Non-pigmented ciliary epithelial cell (primary cell): ENCODE measurements at places on chromosomes 3 and 15.

GRCh38 chr15:101193120-101193644, 58.7 kb downstream of the CHSY1 start:
- no peak for DNase-seq

- no peak for DNase-seq
Measured at GRCh38 chr15:71777216-71777943, 33.0 kb upstream of the NR2E3 start.

DNA sequence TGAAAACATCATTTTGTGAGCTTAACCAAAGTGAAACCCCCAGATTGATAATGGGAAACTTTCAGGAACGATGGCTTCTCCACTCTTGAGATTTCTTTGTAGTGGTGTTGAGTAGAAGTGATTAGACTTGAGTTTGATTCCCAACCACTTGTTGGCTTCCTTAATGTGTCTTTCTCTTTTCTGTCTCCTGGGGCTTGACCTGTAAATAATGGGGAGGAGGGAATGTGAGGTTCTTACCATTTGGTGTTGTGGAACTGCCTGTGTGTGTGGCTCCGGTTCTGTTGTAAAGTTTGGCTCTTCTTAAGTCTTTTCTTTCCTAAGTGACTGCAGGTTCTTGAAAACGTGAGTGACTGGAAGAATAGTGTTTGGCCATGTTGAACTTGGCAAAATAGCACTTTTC, 2.7 kb downstream of the CDV3 start:
- no peak for DNase-seq

DNA sequence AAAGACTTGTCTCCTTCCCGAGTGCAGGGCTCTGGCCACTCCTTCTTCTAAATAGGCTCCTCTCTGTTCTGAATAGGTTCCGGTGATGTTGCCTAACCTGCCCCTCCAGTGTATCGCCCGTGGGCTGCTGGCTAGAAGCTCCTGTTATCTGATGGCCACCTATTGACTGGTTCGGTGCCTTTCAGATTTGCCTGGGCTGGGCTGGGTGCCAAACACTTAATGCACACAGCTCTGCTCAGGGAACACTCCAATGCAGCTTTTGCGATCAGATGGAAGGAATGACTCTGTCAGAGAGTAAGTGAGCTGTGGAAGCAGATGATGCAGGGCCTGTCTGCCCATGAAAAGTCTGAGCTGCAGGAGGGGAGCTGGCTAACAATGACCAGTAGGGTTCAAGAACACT, 112.9 kb downstream of the CORO2B start:
- DNase-seq, result no peak

- DNase-seq, result no peak
Measured at GRCh38 chr3:73719413-73719851, 94.7 kb upstream of the PDZRN3 start.
